CD8-positive, alpha-beta memory T cell (primary cell): ENCODE measurements at places on chromosomes 7 and 10. TPM values are rescaled to one million over a fixed set of nuclear protein-coding genes. Genes with fewer than 3 reads are reported as not detected.

DNA sequence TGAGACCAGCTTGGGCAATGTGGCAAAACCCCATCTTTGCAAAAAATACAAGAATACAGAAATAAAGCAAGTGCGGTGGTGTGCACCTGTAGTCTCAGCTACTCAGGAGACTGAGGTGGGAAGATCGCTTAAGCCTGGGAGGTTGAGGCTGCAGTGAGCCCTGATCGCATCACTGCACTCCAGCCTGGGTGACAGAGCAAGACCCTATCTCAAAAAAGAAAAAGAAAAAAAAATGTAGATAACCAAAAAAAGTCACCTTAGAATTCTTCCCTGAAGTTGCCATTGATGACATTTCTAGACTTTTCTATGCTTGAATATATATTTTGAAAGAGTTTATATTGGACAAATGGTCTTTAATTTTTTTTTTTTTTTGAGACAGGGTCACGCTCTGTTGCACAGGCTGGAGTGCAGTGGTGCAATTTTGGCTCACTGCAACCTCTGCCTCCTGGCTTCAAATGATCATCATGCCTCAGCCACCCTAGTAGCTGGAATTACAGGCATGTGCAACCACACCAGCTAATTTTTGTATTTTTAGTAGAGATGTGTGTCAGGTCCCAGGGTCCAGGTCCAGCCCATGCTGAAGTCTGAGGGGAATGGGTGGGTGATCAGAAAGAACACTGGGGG is 35.1 kb upstream of the MTPAP start:
- DNase-seq, result no peak

DNA sequence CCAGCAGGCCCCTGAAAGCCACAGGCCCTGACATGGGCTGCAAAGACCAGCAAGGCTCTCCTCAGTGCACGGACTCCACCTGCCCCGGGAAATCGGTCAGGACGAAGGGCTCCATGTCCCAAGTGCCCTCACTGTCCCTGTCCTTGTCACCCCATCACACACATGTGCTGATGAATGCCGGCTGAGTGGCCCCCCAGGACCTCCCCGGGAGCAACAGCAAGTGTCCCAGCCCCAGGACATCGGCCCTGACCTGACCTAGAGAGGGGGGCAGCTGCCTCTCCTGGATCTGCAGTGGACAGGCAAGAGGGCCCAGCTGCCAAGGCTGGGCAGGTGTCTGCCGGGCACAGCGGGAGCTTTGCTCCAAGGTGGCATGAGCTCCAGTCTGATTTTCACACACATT is 49.8 kb downstream of the STK32C start:
- DNase-seq, result no peak

Gene IQCE
- 4.1 TPM for polyA plus RNA-seq

- no peak for DNase-seq
Observed at GRCh38 chr10:114257498-114257897, 18.4 kb downstream of the VWA2 start.

DNA sequence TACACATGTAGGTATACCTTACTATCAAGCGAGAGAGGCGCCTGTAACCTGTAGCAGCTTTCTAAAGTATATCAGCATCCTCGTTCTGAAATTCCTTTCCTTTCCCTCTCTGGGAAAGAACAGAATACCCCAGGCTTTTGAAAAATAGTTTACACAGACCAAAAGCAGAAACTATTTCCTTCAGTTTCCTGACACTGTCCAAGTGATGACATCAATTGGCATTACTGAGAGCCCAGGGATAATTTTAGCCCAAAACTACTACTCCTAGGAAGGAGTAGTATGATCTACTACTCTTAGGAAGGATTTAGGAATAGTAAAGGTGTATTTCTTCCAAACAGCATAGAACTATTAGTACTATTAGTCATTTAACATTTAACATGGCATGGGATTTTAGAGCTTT is 6.0 kb downstream of the GNG11 start:
- no peak for DNase-seq

GRCh38 chr7:22187691-22188348 is 169.1 kb downstream of the RAPGEF5 start:
- DNase-seq, result no peak
